ENCODE measurements at places on chromosomes 7 and 10. TPM values are rescaled to one million over a fixed set of nuclear protein-coding genes. Genes with fewer than 3 reads are reported as not detected.

- DNase-seq: no peak
These were observed 41.6 kb downstream of the PDSS1 start for GRCh38 chr10:26739071-26739631.

The FKBP6 gene
- not detected for total RNA-seq

The EVX1 gene
- total RNA-seq: not detected

The RAMP3 gene
- not detected for total RNA-seq

DNA sequence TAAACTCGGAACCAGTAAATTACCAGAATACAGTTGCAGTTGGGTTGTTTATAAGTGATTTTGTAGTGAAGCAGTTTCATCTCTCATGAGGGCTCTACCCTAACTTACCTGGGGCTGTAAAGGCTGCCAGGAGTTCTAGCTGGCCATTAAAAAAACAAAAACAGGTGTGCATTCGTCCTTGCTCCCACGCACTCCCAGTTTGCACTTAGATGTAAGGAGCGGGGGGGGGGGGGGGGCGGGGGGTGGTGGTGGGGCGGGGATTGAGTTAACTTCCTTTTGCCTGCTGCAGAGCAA, 2.3 kb upstream of the PFKFB3 start:
- no peak for DNase-seq

The OPN1SW gene
- not detected for total RNA-seq
